ENCODE measurements at places on chromosomes 6 and 20. TPM values are rescaled to one million over a fixed set of nuclear protein-coding genes. Genes with fewer than 3 reads are reported as not detected.

DNA sequence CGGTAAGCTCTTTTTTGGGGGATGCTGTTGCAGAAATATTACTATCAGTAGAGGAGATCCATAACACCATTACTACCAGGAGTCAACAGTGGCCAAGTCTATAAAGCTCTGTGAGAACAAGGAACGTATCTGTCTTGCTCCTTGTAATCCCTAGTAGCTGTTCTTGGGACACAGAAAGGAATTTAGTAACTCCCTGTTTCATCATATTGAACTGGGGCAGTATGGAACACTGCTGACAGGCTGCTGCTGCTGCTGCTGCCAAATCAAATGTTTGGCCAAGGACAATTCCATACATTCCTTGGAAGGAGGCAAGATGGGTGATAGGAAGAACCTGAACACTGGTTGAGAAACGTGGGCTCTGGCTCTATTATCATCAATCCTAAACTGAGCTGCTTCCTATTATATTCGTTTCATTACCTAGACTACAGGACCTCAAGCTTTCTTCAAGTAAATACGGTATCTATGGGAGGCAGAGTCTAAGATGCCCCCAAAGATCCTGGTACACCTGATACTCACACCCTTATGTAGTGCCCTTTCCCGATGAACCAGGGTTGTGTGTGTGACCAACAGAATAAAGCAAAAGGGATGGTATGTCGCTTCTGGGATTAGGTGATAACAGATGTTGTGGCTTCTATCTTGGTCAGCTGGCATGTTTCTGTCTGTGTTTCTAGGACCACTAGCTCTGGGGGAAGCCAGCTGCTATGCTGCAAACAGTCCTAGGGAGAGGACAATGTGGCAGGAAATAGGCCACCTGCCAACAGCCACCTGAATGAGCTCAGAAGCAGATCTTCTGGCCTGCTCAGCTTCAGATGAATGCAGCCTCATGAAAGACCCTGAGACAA is 39.5 kb downstream of the ELOVL5 start:
- DNase-seq: no peak

DNA sequence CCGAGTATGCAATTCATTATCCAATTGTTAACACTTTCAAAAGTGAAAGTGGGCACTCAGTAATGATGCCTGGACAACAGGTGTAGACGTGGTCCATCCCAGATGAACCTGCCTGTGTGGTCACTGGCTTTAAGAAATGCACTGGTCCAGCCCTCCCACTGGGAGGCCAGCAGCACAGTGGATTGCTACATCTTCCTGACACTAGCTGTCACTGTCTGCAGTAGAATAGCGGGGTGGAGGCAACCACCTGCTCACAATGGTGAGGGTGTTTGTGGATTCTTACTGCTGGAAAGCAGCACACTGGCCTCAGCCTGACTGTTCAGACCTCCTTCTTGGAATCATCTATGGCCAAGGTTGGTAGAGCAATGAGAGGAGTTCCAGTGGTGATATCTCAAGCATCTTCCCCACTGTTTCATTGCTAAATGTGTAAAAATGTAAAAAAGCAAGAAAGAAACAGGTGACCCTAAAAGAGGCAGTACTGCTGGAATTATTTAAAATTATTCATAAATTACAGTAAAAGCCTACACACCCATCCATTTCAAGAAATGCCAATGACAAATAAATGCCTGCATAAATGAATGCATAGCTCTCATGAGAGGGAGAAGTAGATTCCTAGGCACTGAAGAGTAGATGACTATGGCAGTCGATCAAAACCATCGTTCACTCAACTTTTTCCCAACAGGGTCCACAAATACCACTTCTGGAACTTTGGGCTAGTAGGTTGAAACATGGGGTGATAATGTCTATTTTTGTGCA is 228.0 kb upstream of the PLN start:
- DNase-seq: no peak

The SLC35D3 gene
- 0.49 TPM for polyA plus RNA-seq

The VARS1 gene
- 34.2 TPM for polyA plus RNA-seq

- no peak for DNase-seq
Observed at GRCh38 chr6:153588330-153588729, 450.7 kb upstream of the OPRM1 start.

DNA sequence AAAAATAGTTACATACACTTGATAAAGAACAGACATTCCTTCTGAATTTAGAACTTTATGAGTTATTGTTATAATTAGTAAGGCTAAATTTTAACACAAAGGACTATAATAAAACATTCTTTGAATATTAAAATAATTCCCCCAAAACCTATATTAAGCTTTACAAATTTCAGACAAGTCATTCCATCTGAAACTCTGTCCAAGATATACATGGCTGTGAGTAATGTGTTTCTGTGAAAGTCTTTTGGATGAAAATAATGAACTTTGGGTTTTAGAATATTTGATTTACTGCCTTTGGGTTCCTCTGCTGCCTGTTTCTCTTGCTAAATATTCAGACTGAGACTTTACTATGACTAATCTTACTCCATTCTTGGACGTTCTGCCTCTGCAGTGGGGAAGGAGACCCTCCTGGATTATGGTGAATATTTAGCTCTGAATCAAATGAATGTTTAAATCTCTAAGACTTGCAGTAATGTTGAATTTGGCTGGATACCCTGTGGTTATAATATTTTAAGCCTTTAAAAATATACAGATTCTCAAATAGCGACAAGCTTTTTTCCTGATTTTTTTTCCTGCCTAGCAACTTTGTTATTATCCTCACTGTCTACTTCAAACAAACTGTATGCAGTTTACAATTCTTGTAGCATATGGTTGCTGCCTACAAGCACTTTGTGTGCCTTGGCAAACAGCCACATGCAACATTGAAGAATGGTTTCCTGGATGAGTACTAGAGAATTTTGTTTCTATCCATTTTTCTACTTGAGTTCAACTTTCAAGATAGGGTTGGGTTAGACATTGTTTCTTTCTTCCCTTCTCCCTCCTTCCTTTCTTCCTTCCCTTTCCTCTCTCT is 51.4 kb downstream of the TXLNB start:
- DNase-seq: peak; percentile 67

DNA sequence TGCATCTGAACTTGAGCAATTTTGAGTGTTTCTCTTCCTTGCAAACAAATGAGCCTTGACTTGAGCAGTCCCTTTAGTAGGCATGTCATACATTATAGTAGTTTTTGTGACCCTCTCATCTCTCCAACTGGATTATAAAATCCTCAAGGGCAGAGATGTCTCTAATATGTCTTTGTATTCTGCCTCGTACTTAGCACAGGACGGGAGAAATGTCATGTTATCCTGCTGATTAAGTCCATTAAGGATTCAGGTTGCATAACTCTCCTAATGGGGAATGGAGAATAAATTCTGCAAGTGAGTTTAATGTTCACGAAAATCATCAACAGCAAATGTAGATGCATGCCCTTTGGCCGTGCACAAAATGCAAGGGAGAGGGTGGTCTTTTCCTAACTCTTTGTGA is 942.9 kb downstream of the KIF16B start:
- DNase-seq: no peak

The TMEM217 gene
- 1.5 TPM for polyA plus RNA-seq

GRCh38 chr20:31608251-31608945 is 3.3 kb downstream of the ID1 start:
- DNase-seq: peak; percentile 99

GRCh38 chr6:35401514-35401913 is 50.6 kb upstream of the FANCE start:
- no peak for DNase-seq

- DNase-seq: no peak
Observed at GRCh38 chr20:9501473-9501872, 12.9 kb upstream of the LAMP5 start.

DNA sequence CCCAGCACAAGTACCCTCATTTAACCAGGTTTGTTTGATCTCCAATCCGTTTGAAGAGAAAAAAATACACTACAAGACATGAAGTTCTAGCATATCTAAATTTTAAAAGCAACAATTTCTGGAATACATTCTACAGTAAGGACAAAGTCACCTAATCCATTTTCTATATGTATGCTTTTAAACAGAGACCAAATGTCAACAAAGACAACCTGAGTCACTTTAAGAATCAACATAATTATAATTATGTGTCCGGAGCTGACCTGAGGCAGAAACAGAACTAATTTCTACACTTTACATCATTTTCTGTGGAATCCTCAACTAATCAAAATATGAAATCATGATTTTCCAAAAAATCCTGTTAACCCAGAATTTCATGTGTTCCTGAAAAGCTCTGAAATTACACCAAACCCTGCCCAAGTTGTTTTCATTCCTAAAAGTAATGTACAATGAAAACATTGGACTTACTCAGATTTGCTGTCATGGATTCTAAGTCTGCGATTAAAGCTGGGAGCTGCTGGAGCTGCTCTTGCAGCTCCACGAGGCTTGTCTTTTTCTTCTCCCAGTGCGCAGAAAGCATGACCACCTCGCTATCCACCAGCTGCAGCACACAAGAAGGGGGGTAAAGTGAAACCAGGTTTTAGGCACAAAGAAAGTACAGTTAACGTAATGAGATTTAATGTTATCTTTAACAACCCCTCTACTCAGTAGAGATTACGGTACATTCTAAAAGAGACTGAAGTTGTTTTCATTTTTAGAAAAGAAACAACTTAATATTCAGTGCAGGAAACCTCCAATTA is 35.8 kb downstream of the DTNBP1 start:
- DNase-seq: no peak

- DNase-seq: no peak
Observed at GRCh38 chr6:131130554-131130940, 4.7 kb upstream of the AKAP7 start.

DNA sequence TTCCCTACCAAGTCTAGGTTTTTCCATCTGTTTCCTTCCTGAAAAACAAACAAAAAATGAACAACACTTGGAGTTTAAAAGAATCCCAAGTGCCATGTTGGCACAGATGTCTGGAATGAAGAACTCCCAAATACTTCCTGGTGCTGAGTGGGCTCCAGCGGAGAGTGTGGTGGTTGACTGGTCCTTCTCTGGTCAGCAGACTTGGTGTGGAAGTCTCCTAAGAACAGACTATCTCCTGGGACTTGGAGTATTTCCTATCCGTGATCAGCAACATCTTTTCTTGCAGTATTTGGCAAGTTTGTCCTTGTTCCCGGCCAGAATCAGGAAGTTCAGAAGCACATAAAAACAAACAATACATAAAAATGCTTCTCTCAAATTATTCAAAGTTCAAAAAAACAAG is 154.1 kb downstream of the MTFR2 start:
- DNase-seq: no peak

DNA sequence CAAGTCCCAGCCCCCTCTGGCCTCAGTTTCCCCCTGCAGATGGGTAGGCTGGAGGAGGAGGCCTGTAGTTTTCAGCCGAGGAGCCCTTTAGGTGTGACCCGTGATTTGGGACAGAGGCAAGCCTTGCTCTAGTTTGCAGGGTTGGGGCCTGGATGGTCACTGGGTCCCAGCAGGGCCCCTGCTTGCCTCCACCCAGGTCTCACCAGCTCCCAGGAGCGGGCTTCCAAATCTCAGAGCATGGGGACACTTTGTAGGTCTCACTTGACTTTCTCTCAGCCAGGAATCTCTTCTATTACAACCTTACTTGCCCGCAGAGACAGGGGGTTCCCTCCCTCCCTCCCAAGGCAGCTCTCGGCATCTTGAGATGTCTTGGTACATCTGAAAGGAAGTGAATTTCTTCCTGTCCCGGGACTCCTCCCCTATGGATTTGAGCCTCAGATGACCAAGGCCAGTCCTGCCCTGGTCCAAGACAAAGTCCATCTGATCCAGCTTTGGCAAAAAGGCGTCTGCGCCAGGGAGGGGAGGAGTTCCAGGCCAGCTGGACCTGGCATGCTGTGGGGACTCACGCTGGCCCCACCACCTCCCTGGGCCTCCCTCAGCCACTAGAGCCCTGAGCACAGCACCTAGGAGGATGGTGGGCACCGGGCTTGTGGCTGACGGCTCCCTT is 47.4 kb downstream of the SRC start:
- DNase-seq: no peak

DNA sequence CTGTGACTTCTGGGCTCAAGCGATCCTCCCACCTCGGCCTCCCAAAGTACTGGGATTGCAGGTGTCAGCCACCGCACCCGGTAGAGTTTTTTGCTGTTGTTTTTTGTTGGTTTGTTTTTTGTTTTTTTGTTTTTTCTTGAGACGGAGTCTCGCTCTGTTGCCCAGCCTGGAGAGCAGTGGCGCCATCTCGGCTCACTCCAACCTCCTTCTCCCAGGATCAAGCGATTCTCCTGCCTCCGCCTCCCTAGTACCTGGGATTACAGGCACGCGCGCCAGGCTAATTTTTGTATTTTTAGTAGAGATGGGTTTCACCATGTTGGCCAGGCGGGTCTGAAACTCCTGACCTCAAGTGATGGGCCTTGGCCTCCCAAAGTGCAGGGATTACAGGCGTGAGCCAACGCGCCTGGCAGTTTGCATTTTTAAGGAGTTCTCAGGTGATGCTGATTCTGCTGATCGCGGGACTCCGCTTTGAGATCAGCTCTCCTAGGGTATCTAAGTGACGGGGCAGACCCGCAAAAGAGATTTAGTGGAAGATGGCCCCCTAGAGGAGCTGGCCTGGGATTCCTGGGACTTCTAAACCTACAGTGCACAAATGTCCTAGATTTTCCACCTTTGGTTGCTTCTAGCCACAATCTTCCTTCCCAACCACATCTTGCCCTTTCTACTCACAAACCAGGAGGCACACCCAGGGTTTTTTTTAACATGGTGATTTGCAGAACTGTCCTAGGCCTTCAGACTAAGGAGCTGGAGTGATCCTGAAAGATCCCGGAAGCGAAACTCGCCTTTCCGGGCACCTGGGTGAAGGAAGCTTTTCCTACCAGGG is 45.2 kb downstream of the DPPA5 start:
- DNase-seq: no peak

- no peak for DNase-seq
Observed at GRCh38 chr20:41048461-41049301, 20.1 kb downstream of the TOP1 start.

The SCGN gene
- polyA plus RNA-seq: 36.9 TPM

- no peak for DNase-seq
Observed at GRCh38 chr6:90044833-90045381, 150.6 kb downstream of the GJA10 start.

The F13A1 gene
- 24.2 TPM for polyA plus RNA-seq

The FAM162B gene
- polyA plus RNA-seq: 0.73 TPM

The MYB gene
- 12.1 TPM for polyA plus RNA-seq

DNA sequence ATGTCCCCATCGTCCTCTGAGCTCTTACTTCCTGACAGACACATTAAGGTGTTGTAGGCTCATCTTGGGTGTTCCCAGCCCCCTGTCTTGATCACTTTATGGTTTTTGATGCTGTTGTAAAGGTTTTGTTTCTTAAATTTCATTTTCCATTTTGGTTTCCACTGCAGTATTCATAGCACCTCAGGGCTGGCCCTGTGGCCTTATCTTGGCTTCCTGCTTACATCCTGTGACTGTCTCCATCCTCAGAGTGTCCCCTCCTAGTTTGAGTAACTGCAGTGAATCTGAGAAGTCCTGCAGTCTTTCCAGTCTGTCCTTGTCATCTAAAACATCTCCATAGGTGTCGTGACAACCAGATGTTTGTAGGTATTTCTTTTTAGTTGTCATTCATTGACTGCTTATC is 50.9 kb downstream of the JARID2 start:
- DNase-seq: no peak

- DNase-seq: no peak
Observed at GRCh38 chr6:160055378-160055777, 66.2 kb upstream of the SLC22A1 start.
